ENCODE measurements at places on chromosomes 7 and 10. TPM values are rescaled to one million over a fixed set of nuclear protein-coding genes. Genes with fewer than 3 reads are reported as not detected.

GPC2 gene
- total RNA-seq = 14.2 TPM

DNA sequence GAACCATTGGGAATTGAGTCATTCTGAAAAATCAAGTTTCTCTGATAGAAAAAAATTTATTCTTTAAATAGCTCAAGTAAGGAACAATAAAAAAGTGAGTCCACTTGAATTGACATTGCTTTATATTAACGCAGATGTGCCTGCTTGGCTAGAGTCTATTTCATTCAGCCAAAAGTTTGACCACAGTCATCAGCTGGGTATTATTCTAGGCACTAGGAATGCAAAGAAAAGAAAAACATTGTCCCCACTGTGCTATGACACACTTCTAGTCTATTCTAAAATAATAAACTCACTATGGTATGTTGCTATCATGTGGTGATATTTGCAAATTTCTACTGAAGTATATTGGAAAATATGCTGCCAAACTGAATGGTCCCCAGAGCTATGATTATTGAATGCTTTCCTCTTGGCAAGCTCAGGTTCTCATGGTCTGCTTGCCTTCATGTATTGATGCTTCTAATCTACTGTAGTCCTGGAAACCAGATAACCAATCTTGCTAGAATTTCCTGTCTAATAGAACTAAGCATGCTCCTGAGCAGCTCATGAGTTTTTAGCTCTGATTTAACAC lies 8.3 kb downstream of the SFRP4 start:
- H3K27me3 ChIP-seq = peaks cover 17% of the 10 kb centered on the region
- H3K4me3 ChIP-seq = no peak overlapping the region
- H3K27ac ChIP-seq = no peak overlapping the region
- no peaks in the 10 kb centered on the region for H3K4me1 ChIP-seq
- no peaks in the 10 kb centered on the region for H3K36me3 ChIP-seq
- DNase-seq = no peak

DNA sequence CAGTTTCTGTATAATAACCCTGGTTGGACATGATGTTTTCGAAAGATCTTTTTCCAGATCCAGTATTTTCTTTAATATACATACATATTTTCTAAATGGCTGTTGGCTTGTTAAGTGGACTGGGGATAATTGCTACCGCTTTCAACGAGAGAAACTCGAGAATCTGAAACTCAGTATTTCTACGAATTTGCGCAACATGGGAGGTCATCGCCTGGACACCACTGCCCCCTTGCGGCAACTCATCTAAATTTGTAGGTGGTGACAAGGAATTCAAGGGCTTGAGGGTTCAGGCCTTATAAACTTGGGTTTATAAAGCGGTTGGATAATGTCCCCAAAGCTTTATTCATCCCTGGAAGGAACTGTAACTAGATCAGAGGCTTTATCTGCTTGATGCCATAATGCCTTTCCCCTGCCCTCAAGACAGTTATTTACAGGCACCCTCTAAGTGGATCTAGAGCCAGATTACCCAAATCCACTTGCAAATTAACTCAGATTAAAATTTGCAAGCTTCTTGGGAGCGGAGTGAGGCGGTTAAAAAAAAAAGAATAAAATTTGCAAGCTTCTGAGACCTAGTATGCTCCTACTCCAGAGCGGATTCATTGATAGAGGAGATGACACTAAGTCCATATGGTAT lies 21.3 kb upstream of the KCNK18 start:
- H3K4me1 ChIP-seq = peaks cover 17% of the 10 kb centered on the region
- no peaks in the 10 kb centered on the region for H3K36me3 ChIP-seq
- peaks cover 36% of the 10 kb centered on the region for H3K27me3 ChIP-seq
- DNase-seq = peak; percentile 79
- H3K27ac ChIP-seq = no peak overlapping the region

SCART1 gene
- 3.9 TPM for total RNA-seq

SLC29A3 gene
- total RNA-seq = 4.4 TPM

MYO3A gene
- total RNA-seq = not detected

DNA sequence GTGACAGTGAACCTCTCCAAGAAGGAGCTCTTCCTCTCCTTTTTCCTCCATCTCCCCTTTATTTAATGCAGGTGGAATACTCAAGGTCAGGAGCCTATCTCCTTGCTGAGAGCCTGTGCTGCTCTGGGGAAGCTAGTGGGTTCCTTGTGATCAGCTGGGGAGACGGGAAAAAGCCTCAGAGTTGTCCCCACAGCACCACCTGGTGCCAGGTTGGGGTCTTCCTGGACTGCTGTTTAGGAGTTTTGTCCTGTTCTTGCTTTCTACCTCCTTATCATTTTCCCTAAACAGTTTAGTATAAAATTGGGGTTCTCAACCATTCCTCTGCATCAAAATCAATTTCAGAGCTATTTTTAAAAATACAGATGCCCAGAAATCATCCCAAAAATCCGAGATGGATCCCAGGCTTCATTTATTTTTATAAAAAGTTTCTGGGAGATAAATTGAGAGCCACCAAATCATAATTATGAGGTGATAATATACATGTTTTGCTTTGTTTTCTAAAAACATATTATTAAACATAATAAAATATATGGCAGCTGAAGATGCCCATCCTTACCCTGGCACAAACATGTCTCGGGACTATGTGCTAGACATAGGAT lies 44.3 kb downstream of the MACC1 start:
- H3K27ac ChIP-seq = no peak overlapping the region
- peak; percentile 6 for DNase-seq
- H3K27me3 ChIP-seq = no peaks in the 10 kb centered on the region
- H3K36me3 ChIP-seq = no peaks in the 10 kb centered on the region
- no peaks in the 10 kb centered on the region for H3K4me1 ChIP-seq

SYT15B gene
- total RNA-seq = not detected

DNA sequence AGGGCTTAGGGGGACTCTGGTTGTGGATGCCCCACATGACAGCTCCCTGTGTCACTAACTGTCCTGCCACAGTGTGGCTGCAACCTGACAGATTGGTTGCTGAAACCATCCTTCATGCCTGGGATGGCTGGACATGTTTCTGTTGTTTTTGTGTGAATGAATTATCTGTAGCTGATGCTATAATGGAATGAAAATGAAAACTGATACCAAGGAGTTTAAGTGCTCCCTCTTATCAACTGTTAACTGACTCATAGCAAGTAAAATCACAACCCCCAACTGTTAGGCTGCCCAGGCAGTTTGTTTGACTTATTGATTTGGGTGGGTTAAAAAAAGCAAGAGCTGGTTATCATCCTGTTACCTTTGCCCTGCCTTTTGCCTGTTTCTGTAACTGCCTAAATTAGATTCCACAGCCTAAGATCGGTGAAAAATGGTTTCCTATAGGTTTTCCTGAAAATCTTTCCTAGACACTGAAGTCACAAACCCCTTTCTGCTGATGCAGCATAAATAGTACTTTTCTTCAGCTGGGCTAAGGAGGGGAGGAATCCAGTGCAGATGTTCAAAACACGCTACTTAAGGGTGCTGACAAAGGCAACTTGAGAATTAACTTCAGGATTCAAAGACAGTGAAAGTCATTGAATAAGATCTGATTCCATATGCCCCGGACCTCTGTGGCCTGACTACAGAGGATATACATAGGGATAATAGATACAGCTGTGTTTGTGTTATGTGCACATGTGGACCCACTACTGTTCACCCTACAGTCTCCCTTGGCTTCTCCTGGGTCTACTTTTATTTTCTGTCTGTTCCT lies 5.7 kb downstream of the FRAT2 start:
- peaks cover 8% of the 10 kb centered on the region for H3K36me3 ChIP-seq
- H3K27ac ChIP-seq = no peak overlapping the region
- DNase-seq = no peak
- H3K4me3 ChIP-seq = peak overlapping the region; percentile 43
- H3K27me3 ChIP-seq = no peaks in the 10 kb centered on the region
- peaks cover 73% of the 10 kb centered on the region for H3K4me1 ChIP-seq

PTPRN2 gene
- 0.79 TPM for total RNA-seq

- no peak for DNase-seq
- no peaks in the 10 kb centered on the region for H3K4me1 ChIP-seq
- H3K4me3 ChIP-seq = no peak overlapping the region
These were observed 483.8 kb upstream of the FOXK1 start for GRCh38 chr7:4198301-4198700.

DNA sequence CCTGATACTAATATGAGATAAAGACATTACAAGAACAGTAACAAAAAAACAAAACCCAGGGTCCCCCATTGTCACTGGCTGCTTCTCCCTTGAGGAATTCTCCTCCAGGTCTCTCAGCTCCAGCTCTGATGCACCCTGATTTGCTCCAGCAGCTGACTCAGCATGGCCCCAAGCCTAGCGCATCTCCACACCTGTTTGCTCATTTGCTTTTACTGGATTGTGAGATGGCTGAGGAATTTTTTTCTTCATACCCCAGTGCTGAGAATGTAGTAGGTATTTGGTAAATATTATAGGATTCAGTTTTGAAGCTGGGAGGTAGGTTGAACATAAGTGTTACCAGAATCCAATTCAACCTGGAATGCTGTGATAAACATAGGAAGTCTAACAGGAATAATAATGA lies 171.9 kb downstream of the PKD1L1 start:
- DNase-seq = no peak
- no peaks in the 10 kb centered on the region for H3K36me3 ChIP-seq
- H3K4me3 ChIP-seq = no peak overlapping the region
- no peak overlapping the region for H3K27ac ChIP-seq

SDK1 gene
- 6.3 TPM for total RNA-seq

MKI67 gene
- total RNA-seq = 249 TPM

DNA sequence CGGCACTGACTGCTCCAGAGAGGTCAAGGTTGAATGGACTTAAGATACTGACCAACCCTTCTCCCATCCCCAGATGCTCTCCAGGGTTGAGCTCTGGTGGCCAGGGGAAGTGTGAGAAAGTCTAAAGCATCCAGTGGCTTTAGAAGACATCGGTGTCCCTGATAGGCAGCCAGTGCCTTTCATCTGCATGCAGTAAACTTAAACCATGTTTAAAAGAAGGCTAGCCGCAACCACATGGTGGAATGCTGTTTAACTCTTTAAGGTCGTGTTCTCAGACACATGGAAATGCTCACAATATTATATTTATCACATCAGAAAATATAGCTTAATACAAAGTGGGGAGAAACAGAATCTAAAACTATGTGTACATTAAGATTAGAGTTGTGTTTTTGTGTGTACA lies 137.0 kb downstream of the CNNM2 start:
- no peak for DNase-seq
- peaks cover 27% of the 10 kb centered on the region for H3K4me1 ChIP-seq
- no peaks in the 10 kb centered on the region for H3K27me3 ChIP-seq
- H3K36me3 ChIP-seq = no peaks in the 10 kb centered on the region

ASB15 gene
- not detected for total RNA-seq

GRCh38 chr7:108363659-108364058 lies 92.6 kb downstream of the NRCAM start:
- no peaks in the 10 kb centered on the region for H3K36me3 ChIP-seq
- no peaks in the 10 kb centered on the region for H3K4me1 ChIP-seq
- H3K4me3 ChIP-seq = no peak overlapping the region

GRCh38 chr7:28298870-28299518 lies 113.3 kb upstream of the CREB5 start:
- no peak for DNase-seq
- peaks cover 50% of the 10 kb centered on the region for H3K27me3 ChIP-seq
- H3K27ac ChIP-seq = no peak overlapping the region
- no peaks in the 10 kb centered on the region for H3K36me3 ChIP-seq
- H3K4me1 ChIP-seq = no peaks in the 10 kb centered on the region

DNA sequence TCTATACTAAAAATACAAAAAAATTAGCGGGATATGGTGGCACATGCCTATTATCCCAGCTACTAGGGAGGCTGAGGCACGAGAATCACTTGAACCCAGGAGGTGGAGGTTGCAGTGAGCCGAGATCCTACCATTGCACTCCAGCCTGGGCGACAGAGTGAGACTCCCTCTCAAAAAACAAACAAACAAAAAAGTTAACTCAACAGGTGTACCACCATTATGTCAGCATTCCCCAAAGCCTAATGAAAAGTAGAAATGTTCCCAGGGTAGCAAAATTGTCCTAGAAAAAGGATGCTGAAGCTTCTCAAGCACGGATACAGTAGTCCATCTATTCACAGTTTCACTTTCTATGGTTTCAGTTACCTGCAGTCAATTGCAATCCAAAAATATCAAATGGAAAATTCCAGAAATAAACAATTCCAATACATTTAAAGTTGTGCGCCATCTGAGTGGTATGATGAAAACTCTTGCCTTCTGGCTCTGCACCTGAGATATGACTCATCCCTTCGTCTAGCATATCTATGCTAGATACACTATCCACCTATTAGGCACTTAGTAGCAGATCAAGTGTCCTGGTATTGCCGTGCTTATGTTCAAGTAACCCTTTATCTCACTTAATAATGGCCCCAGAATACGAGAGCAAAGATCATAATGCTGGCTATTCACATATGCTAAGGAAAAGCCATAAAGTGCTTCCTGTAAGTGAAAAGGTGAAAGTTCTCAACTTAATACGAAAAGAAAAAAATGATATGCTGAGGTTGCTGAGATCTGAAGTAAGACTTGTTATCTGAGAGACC lies 37.2 kb upstream of the SLC35G1 start:
- H3K27me3 ChIP-seq = no peaks in the 10 kb centered on the region
- no peak overlapping the region for H3K4me3 ChIP-seq
- no peak for DNase-seq
- no peak overlapping the region for H3K27ac ChIP-seq

- H3K4me1 ChIP-seq = peaks cover 4% of the 10 kb centered on the region
- no peak overlapping the region for H3K27ac ChIP-seq
- DNase-seq = no peak
- no peaks in the 10 kb centered on the region for H3K36me3 ChIP-seq
These were observed 14.7 kb downstream of the SH3PXD2A start for GRCh38 chr10:103840740-103841070.

GIMAP8 gene
- 10.2 TPM for total RNA-seq

GRCh38 chr7:158238616-158239289 lies 348.9 kb downstream of the PTPRN2 start:
- no peaks in the 10 kb centered on the region for H3K4me1 ChIP-seq
- no peak for DNase-seq
- H3K27ac ChIP-seq = no peak overlapping the region

DNA sequence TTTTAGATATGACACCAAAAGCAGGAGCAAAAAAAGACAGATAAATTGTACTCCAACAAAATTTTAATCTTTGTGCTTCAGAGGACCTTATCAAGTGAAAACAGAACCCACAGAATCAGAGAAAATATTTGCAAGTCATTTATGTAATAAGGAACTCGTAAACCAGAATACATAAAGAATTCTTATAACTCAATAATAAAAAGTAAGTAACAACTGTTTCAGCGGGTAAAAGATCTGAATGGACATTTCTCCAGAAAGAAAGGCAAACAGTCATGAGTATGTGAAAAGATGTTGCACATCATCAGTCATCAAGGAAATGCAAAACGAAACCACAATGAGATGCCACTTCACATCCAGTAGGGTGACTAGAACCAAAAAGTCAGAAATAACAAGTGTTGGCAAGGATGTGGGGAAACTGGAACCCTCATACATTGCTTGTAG lies 167.7 kb upstream of the KCTD7 start:
- H3K36me3 ChIP-seq = peaks cover 5% of the 10 kb centered on the region
- peak overlapping the region; percentile 30 for H3K27ac ChIP-seq
- H3K4me1 ChIP-seq = peaks cover 16% of the 10 kb centered on the region
- H3K4me3 ChIP-seq = no peak overlapping the region
- DNase-seq = peak; percentile 4

RAMP3 gene
- 0.50 TPM for total RNA-seq

Measured in activated T-cell treated with anti-CD3 and anti-CD28 coated beads, Interleukin-2, amount 50 U/mL, for 72 hours (primary cell).